Heart left ventricle (tissue), 16 donors: ENCODE measurements at places on chromosomes 2 and 18.

- no peaks in the 10 kb centered on the region for H3K4me1 ChIP-seq
- no peak for DNase-seq
- H3K4me3 ChIP-seq, result no peak overlapping the region
- no peaks in the 10 kb centered on the region for H3K27me3 ChIP-seq
These were observed 83.6 kb downstream of the ATAD2B start for GRCh38 chr2:23843051-23843976.

GRCh38 chr2:143726151-143726845 lies 597.1 kb downstream of the ARHGAP15 start:
- H3K36me3 ChIP-seq, result no peaks in the 10 kb centered on the region
- H3K27me3 ChIP-seq, result no peaks in the 10 kb centered on the region
- H3K4me3 ChIP-seq, result no peak overlapping the region
- DNase-seq, result no peak
- no peak overlapping the region for H3K27ac ChIP-seq
- no peaks in the 10 kb centered on the region for H3K4me1 ChIP-seq

- DNase-seq, result no peak
- H3K4me1 ChIP-seq, result no peaks in the 10 kb centered on the region
- no peak overlapping the region for H3K27ac ChIP-seq
These were observed 6.2 kb upstream of the EHD3 start for GRCh38 chr2:31227711-31228125.

GRCh38 chr2:69288429-69288828 lies 98.6 kb downstream of the GFPT1 start:
- no peak overlapping the region for H3K4me3 ChIP-seq
- no peak for DNase-seq
- H3K27me3 ChIP-seq, result no peaks in the 10 kb centered on the region
- H3K4me1 ChIP-seq, result peaks cover 20% of the 10 kb centered on the region
- no peak overlapping the region for H3K27ac ChIP-seq

DNA sequence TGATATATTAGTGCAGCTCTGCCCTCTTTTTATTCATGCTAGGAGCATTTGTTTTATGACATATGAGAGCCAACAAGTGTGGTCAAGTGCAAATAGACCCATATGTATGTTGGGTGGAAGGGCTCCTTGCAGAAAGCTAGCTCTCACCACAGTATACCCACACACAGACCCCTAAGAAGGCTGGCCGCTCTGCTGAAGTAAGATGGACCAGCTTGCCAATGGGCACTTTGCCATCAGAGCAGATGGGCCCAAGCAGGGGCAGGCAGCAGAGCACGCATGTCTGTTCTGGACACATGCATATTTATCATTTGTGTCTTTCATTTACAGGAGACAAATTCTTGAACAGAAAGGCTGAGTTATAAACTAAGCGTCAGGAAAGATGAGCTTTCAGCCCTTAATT lies 187.5 kb upstream of the DTNA start:
- H3K4me1 ChIP-seq, result no peaks in the 10 kb centered on the region
- H3K27me3 ChIP-seq, result no peaks in the 10 kb centered on the region
- H3K4me3 ChIP-seq, result no peak overlapping the region

DNA sequence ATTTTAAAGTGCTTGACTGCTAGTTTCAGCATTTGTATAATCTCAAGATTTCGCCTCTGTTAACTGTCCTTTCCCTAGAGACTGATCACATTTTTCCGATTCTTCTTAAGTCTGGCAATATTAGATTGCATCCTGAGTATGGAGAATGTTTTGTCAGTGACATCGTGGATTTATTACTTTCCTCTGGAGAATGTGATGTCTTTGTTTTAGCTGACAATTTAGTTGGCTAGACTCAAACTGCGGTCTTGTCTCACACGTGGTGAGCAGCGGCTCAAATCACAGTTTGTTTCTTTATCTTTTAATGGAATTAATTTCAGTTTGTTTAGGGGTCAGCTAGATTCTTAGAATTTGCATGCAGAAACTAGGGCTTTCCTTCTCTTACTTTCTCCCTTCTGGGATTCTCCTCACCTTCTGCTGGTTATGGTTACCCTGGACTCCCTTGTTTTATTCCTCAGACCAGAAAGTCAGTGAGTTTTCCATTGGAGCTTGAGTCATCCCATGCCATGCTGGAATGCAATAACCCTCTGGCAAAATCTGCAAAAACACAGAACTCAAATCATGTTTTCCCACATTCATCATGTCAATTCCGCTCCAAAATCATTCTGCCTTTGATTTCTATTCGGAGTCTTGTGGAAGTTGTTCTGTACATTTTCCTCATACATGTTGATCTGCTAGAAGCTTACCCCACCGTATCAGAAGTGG lies 327.2 kb upstream of the TRIB2 start:
- H3K27ac ChIP-seq, result no peak overlapping the region
- no peak overlapping the region for H3K4me3 ChIP-seq
- no peak for DNase-seq
- no peaks in the 10 kb centered on the region for H3K36me3 ChIP-seq
- no peaks in the 10 kb centered on the region for H3K4me1 ChIP-seq
- no peaks in the 10 kb centered on the region for H3K27me3 ChIP-seq

DNA sequence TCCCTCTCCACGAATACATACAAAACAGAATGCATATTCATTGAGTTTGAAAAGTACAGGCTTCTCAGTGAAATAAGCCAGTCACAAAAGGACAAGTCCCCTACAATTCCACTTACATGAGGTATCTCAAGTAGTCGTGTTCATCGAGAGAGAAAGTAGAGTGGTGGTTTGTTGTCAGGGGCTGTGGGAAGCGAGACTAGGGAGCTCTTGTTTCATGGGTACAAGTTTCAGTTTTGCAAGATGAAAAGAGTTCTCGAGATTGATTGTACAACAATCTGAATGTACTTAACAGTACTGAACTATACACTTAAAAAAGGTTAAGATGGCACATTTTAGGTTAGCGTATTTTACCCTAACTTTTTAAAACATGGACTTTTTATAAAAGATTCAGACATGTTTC lies 71.5 kb upstream of the TTC39C start:
- DNase-seq, result no peak
- no peak overlapping the region for H3K4me3 ChIP-seq
- H3K36me3 ChIP-seq, result no peaks in the 10 kb centered on the region
- no peak overlapping the region for H3K27ac ChIP-seq
- H3K27me3 ChIP-seq, result no peaks in the 10 kb centered on the region

GRCh38 chr2:46544581-46544980 lies 65.2 kb downstream of the TMEM247 start:
- peak overlapping the region; percentile 100 for H3K27ac ChIP-seq
- H3K27me3 ChIP-seq, result no peaks in the 10 kb centered on the region
- H3K4me1 ChIP-seq, result peaks cover 75% of the 10 kb centered on the region
- DNase-seq, result no peak

- peak overlapping the region; percentile 90 for H3K27ac ChIP-seq
- no peaks in the 10 kb centered on the region for H3K27me3 ChIP-seq
- peaks cover 28% of the 10 kb centered on the region for H3K4me1 ChIP-seq
- DNase-seq, result peak; percentile 47
- H3K36me3 ChIP-seq, result no peaks in the 10 kb centered on the region
These were observed 2.4 kb downstream of the SPRED2 start for GRCh38 chr2:65429786-65430602.

GRCh38 chr2:48400553-48401164 lies 129.3 kb upstream of the STON1 start:
- H3K4me1 ChIP-seq, result no peaks in the 10 kb centered on the region
- no peaks in the 10 kb centered on the region for H3K36me3 ChIP-seq
- no peak overlapping the region for H3K4me3 ChIP-seq
- no peak overlapping the region for H3K27ac ChIP-seq

- peak; percentile 24 for DNase-seq
- H3K4me1 ChIP-seq, result no peaks in the 10 kb centered on the region
- H3K27ac ChIP-seq, result no peak within 1 kb of the TSS
- no peaks in the 10 kb centered on the region for H3K36me3 ChIP-seq
These were observed at the start of gene GALNT13 for GRCh38 chr2:153871231-153872221. GALNT13 (plus strand) TSS chr2:153871922.

DNA sequence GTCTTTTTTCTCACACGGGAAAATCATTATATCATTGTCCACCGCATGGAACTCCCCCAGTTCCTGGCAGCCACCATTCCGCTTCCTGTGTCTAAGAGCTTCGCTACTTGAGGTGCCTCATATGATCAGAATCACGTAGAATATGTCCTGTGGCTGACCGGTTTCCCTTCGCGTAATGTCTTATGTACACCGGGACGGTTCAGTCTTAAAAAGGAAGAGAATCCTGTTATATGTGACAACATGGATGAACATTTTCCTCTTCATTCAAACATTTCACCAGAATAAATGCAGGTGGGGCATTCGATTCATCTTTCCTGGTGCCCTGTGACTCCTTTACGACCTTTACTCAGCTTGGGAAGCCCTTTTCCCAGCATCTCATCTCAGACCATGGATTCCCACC lies 131.7 kb upstream of the TWIST2 start:
- H3K36me3 ChIP-seq, result no peaks in the 10 kb centered on the region
- no peak for DNase-seq
- peaks cover 12% of the 10 kb centered on the region for H3K27me3 ChIP-seq
- no peak overlapping the region for H3K27ac ChIP-seq

DNA sequence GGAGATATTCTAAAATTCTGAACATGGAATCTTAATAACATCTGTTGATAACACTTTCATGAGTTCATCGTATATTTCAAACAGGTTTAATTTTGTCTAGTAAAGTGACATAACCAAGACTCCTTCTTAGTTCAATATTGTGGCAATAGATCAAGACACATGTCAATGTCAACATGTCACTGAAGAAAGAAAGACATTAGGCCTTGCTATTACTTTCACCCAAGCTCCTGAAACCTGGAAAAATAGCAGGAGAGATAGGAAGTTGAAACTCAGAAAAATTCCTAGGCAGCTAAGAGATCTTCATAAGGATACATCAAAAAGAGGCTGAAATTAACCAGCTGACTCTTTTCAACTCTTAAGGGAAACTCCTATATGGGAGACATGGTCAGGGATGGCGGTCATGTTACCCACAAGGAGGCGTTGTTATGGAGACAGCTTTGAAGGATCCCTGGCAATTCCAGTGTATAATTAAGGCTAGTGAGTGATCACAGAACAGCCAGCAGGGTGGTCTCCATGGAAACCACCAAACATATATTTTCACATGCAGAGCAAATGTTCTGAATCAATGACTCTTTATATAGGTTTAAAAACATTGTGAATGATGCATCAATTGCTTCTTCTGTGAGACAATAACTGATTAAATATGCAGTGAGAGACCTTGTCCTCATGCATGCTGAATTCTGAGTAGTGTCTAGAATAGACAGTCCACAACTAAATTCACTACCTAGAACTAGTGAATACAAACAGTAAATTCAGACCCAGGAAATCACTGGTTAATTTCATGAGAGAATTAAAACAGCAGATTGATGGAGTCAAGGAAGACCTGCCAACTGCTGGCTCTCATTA lies 115.3 kb upstream of the RIOK3 start:
- H3K4me1 ChIP-seq, result no peaks in the 10 kb centered on the region
- DNase-seq, result no peak
- H3K36me3 ChIP-seq, result no peaks in the 10 kb centered on the region
- H3K27me3 ChIP-seq, result no peaks in the 10 kb centered on the region
- H3K27ac ChIP-seq, result no peak overlapping the region

- no peak overlapping the region for H3K4me3 ChIP-seq
- peaks cover 2% of the 10 kb centered on the region for H3K36me3 ChIP-seq
- no peak for DNase-seq
- H3K27ac ChIP-seq, result no peak overlapping the region
- H3K4me1 ChIP-seq, result no peaks in the 10 kb centered on the region
These were observed 56.1 kb downstream of the FARP2 start for GRCh38 chr2:241412144-241412543.

GRCh38 chr2:158637357-158637756 lies 157.8 kb upstream of the DAPL1 start:
- no peak overlapping the region for H3K27ac ChIP-seq
- peaks cover 75% of the 10 kb centered on the region for H3K36me3 ChIP-seq
- no peaks in the 10 kb centered on the region for H3K27me3 ChIP-seq
- no peak overlapping the region for H3K4me3 ChIP-seq

DNA sequence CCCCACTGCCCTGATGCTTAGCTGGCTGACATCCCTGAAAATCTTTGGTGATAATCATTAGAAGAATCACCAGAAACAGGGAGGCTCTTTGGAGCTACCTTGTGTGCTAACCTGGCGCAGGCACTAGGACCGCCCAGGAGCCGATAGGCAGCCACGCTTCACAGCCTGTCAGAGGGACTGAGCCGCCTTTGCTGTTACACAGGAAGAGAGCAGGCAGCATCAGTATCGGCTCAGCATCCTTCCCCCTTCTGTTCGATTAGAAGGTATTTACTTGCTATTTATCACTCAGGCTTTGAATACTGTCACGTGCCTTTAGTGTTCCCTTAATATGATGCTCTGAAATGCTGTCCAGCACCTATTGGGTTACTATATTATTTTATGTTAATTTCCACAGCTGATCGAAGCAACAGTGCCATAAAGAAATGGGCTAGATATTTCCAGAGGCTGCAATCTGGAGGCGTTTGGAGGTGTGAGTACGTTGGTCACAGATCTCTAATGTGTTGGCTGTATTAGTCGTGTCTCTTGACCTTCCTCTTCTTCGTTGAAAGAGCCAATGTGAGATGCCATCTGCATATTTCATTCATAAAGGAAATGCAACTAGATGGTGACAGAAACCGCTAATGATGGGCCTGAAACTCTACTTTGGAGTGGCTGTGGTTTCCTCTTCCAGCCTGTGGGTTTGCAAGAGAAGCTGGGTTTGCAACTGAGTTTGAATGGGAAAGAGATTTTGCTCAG lies 110.4 kb upstream of the RAB27B start:
- no peak overlapping the region for H3K4me3 ChIP-seq
- no peak for DNase-seq
- peaks cover 3% of the 10 kb centered on the region for H3K27me3 ChIP-seq
- no peak overlapping the region for H3K27ac ChIP-seq

DNA sequence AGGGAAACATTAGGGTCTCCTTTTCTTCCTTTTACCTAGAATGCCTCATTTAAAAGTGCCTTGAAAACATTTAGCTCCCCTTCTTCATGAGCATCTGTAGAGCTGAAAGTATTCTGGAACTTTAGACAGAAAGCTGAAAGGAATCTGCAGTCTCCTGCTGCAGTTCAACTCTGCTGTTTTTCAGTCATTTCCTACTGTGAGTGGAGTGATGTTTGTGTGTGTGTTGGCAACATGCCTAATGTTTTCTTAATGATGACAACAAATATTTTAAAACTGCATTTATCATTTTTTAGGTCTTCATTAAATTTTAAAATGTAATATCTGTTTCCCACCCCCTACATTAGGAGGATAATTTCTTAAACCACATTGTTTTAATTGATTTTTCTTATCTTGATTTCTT lies 66.6 kb downstream of the TWSG1 start:
- no peak overlapping the region for H3K4me3 ChIP-seq
- H3K36me3 ChIP-seq, result no peaks in the 10 kb centered on the region
- no peak overlapping the region for H3K27ac ChIP-seq
- H3K4me1 ChIP-seq, result peaks cover 6% of the 10 kb centered on the region
- no peaks in the 10 kb centered on the region for H3K27me3 ChIP-seq
- no peak for DNase-seq

GRCh38 chr2:161045726-161046125 lies 114.5 kb upstream of the TANK start:
- no peak overlapping the region for H3K27ac ChIP-seq
- H3K4me3 ChIP-seq, result no peak overlapping the region
- no peaks in the 10 kb centered on the region for H3K36me3 ChIP-seq
- H3K4me1 ChIP-seq, result no peaks in the 10 kb centered on the region
- H3K27me3 ChIP-seq, result peaks cover 5% of the 10 kb centered on the region
- no peak for DNase-seq
